Stimulated activated CD4-positive, alpha-beta T cell treated with anti-CD3 and anti-CD28 coated beads, Interleukin-15, amount 100 ng/mL, for 1 hour (primary cell): ENCODE measurements at places on chromosomes 7 and 10.

DNA sequence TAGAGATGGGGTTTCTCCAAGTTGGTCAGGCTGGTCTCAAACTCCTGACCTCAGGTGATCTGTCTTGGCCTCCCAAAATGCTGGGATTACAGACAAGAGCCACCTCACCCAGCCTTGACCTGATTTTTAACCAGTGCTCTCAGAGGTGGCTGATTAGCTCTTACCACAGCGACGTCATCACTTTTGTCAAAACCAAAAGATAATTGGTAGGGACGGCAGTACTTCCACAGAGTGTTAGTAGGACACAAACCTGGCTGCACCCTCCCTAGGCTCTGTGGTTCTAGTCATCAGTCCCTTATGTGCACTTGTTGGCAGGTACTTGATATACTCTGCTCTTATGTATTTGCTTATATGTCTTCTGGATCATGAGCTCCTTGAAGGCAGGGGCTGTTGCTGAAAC, 74.0 kb downstream of the GPR141 start:
- no peak for DNase-seq

DNA sequence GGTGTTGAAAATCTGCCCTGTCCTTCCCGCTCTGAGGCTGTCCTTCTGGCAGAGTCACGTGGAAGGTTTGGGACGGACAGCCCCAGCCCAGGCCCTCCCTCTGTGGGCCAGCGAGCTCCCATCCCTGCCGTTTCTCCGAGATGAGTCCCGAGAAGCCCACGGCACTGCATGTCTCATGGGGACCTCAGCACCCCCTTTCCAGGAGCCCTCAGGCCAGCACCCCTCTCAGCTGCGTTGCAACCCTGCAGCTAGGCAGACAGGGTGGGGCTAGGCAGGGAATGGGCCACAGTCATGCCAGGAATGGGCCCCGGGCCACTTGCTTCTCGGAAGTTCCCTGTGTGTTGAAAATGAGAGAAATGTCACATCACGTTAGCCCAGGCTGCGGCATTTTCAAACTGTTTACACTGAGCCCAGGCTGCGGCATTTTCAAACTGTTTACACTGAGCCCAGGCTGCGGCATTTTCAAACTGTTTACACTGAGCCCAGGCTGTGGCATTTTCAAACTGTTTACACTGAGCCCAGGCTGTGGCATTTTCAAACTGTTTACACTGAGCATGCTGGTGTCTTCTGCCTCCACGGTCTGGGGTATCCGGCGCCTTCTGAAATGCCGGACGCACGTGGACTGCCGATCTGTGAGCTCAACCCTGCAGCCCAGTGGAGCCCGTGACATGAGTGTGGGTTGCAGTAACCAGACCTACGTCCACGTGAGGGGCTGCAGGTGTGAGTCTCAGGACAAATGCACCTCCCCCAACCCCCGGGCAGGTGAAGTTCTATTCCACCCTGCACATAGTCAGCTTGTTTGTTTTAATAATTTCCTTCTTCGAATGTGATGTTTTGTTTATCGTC, 42.6 kb downstream of the FAM20C start:
- no peak for DNase-seq

DNA sequence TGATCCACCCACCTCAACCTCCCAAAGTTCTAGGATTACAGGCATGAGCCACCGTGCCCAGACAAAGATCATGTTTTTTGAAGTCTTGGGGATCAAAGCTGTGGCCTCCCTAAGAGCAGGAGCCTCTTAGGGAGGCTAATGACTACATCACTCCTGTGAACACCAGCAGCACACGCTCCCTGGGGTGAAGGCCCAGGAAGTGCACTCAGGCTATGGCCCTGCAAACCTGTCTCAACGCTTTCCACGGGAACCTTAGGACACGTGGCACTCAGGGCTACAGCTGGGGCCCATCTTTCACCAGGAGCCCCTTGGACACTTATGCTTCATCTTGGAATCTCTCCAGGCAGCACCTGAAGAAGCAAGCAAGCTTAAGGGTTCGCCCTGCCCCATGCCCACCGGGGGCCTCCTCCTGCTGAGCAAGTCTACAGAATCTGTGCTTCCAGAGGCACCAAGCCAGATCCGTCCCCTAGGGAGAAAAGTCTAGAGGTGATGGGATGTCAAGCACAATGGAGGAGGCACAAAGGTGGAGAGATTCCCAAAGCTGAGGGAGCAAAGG, 18.4 kb downstream of the VSTM4 start:
- no peak for DNase-seq

- DNase-seq: no peak
These were observed 49.9 kb downstream of the CALML3 start for GRCh38 chr10:5574642-5575131.

DNA sequence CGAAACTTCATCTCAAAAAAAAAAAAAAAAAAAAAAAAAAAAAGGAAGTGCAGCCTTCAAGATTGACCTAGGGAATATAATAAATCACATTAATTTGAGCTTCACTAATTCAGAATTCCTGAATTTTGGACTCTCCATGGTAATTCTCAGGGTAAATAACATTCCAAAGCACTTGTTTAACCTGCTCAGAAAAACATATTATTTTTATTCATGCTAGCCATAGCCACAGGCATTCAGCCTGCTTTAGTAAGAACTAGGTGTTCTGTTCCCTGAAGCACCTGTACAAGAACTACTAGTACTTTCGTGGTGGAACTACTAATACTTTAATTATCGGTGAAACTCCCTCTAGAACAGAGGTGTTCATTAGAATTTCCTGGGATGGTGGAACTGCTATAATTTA, 169.3 kb downstream of the RTKN2 start:
- no peak for DNase-seq

- DNase-seq: no peak
These were observed 565.2 kb downstream of the TCERG1L start for GRCh38 chr10:130746311-130746710.

DNA sequence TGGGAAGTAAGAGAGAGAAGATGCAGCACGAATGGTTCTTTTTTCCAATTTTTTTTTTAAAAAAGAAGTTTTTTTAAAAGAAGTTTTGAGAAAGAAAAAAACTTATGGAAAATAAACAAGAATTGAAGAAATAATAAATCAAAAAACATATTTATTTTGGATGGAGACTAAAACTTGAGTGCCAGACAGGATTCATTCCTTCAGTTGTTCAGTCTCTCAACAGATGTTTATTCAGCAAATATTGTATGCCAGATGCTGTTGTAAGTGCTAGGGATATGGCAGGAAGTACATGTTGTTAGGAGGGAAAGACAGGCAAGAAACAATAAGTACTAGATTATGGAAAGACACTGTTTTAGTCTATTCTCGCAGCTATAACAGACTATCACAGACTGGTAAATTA, 750.7 kb upstream of the PHF14 start:
- DNase-seq: no peak

DNA sequence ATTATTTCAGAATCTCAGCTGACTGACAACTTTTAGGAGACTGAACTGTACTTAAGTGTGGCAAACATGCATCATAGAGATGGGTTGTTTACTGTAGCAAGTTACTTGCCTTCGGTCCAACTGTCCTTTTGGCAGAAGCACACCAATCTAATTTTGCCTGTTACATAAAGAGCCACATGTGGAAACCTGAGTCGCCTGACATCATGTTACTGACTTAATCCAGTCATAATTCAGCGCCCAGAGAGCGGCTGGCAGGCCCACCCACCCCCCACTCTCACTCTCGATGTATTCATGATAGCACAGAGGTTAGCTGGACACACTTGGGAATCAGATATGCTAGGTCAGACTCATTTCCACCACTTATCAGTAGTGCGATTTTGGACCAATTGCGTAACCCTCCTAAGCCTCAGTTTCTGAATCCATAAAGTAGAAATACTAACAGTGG, 57.3 kb upstream of the CAPZA2 start:
- no peak for DNase-seq

DNA sequence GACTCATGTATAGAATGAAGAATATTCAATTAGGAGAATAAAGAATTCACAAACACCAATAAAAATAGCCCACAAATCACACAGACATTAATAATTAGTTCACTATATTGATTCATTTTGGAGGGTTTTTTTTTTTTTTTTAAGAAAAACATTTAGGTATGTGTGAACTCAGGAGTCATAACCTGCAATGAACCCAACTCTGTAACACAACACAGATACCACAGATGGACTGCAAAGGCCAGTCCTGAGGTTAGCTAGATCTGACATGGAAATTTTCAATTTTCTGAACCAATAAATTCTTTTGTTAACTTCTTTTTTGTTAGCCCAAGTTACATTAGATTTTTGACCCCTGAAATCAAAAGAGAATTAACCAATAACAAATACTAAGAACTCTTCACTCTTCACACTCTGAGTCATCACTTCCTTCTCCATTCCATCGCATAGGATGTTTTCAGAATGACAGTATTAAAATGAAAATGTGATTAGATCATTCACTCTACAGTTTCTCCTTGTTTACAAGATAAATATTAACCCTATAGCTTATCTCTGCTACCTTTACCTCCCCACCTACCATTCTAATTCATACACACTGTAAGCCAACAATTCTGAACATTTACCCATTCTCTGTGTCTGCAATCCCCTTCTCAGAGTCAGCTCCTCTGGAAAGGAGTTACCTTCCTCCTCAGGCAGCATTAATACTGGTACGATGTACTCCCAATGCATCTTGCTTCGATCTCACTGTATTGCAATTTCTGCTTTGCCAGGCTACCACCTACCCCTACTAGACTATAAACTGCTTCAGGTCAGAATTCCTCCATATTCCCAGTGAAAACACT, 141.5 kb downstream of the LRRN3 start:
- no peak for DNase-seq

DNA sequence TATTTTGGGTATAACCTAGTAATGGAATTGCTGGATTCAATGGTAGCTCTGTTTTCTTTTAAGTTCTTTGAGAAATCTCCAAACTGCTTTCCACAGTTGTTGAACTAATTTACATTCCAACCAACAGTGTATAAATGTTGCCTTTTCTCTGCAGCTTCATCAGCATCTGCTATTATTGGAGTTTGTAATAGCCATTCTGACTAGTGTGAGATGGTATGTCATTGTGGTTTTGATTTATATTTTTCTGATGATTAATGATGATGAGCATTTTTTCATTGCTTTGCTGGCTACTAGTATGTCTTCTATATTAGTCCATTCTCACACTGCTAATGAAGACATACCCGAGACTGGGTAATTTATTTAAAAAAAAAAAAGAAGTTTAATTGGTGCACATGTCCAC, 248.6 kb upstream of the MAGI2 start:
- DNase-seq: no peak

- no peak for DNase-seq
These were observed 199.8 kb downstream of the DPP6 start for GRCh38 chr7:154252046-154252445.
